ENCODE measurements at places on chromosomes 4 and X.

DNA sequence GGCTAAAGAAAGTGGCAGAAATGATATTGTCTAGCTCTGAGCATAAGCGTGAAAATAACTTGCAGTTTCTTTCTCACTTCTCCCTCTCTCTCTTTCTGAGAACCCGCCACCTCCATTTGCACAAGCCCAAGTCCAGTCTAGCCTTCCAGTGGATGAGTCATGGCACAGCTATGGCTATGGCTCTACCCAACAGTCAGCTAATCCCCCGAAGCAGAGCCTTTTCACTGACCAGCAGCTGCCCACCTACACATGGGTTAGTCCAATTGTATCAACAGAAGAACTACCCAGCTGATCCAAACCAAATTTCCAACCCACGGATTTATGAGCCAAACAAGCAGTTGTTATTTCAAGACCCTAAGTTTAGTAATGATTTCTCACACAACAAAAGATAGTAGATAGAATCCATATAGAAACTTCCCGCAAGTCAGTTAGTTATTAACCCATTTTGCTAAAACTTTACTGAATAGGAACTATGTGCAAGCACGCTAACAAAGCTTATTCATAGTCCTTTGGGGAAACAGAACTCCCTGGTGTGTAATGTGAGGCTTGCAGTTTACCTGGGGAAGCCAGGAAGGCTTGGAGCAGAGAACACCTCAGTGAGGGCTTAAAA, 282.3 kb downstream of the INPP4B start:
- no peak for DNase-seq

DNA sequence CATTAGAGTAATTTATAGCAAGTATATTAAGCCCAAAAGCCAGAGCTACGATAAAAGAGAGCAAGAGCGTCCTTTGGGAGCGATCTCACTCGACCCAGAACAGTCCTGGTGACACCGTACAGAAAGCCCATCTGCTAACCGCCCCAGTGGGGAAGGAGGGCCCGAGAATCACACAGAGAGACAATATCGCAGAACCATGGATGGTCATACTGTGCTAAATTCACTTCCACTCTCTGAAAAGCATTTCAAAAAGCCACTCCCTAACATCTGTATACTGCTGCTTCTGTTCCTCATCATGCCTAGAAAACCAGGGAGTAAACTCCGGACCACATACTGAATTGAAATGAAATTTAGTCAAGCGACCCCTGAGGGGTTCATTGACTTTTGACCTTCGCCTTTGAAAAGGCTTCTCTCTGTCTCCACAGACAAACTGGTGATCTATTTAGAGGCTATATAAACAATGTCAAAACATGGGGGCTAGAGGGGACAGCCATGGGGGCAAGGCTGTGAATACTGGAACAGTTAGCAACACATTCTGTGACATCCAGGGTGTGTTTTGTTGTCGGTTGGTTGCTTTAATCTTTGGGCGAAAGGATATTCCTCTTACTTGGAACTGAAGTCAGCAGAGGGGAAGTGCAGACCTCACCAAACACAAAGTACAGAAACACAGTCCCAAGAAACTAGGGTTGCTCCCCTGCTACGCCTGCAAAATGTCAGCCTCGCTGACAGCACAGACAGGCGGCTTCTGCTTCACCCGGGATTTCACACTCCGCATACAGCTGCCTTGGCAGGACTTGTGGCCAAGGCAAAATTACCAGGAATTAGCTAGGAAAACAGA, 129.0 kb upstream of the RASGEF1B start:
- DNase-seq, result no peak

- peak; percentile 43 for DNase-seq
Observed at GRCh38 chrX:80550722-80551121, 130.5 kb downstream of the TENT5D start.

DNA sequence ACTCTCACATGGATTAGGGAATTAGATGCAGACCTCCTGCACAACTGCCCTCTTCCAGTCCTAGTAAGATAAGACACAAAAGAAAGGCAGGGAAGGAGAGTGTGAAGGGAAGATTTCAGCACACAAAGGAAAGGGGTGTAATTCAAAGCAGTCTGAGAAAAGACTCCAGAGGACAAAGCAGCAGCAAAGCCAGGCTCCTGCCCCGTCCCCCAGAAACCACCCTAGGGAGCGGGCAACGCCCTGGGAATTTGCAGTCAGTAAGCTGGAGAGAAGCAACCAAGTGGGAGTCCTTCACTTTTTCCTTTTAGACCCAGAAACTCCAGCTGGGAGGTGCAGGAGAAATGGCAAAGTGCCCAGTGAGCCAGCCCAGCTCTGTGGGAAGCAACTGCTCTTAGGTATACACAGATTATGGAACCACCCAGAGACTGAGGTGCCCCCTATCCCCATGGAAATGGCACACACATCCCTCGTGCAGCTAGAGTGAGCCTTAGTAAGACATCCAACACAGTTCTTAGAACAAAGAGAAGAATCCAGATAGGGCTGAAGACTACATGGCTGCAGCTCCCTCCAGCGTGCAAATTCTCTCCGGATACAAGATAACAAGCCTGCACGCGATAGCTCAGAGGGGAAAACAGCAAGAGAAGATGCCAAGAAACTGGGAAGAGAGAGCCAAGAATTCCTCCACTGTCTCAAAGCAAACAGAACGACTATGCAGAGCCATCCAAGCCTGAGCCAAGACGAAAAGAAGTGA, 26.5 kb upstream of the IRAK1 start:
- no peak for DNase-seq

GRCh38 chrX:3134316-3134945, 93.2 kb downstream of the ARSF start:
- no peak for DNase-seq

All from WTC11 (cell line).